Right hindlimb (tissue), 1 donor: ENCODE measurements at places on chromosomes 1 and 21.

DNA sequence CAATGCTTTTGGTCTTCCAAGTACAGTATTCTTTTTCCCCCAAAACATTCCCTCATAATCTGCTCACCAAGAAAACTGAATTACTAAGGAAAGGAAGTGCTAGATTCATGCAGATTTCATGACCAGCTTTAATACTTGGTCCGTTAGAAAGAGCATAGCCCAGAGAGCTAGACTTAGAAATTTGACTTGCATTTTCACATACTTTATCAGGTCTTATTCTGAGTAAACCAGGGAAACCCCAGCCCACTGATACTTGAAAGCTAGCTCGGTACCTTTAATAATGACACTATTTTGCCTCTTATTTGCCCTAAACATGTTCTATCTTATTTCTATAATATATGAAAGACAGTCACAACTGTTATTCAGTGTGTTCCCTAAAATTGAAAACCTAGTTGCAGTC is 204.5 kb downstream of the TTLL7 start:
- DNase-seq: no peak

DNA sequence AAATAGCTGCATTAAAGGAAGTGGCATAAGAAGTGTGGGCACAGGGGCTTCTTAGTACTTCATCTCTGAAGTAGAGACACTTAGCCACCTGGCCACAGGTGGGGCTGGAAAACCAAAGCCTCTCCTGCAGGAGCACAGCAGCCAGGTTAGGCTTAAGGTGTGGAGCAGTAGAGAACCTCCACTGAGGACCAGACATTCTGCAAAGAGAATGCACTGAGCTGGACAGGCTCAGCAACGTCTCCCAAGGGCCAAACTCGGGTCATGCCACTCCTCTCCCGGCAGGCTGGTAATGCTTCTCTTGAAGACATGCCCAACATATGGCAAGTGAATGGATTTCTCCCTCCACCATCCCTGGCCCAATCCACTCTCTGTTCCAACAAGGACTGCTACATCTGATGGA is 33.0 kb upstream of the LRRC38 start:
- DNase-seq: no peak

DNA sequence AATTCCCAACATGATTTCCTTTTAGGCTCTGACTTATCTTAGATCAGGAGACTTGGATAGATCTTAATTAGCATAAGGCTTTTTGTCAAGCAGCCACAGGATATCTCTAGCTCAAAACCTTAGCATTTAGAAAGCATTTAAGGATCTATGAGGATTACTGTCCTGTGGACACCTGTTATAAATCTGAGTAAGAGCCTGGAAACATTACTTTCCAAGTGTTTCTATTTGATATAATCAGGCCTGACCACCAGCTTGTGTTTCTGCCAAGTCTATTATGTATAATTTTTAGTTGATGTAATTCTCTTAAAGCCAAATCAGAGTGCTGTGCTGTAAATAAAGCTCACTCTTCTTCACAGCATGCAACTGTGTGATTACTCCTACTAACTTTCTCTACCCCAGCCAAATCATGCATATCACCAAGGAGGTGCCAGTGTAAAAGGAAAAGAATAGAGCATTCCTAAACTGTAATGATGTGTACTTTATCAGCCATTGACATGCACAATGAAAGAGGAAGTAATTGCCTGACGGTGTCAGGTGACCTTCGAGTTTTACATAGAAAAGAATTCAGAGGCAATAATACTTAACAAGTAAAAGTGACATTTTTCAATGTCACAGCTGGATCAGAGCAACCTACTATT is 309.9 kb upstream of the PRMT6 start:
- DNase-seq: no peak

GRCh38 chr1:89273324-89273778 is 691 bp upstream of the GBP5 start:
- no peak for DNase-seq

DNA sequence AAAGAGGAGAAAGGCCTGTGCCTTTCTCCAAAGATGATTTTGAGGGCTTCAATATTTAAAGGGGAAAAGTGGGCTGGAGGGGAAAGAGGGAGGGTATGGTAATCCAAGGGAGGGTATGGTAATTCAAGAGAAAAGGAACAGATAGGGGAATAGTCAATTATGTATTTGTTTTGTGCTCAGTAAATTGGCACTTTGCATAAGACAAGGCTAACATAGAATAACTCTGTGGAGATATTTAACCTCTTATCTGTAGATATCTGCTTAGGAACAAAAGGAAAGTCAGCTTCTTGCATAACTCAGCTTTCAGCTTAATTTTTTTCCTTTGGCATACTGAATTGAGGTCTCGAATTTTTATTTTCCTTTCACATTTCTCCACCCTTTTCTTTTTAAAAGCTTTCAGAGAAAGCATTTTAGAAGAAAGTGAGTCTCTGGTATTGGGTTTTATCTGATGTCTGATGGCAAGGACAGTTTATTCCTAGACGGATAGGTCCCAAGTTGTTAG is 119.9 kb upstream of the F3 start:
- DNase-seq: no peak

DNA sequence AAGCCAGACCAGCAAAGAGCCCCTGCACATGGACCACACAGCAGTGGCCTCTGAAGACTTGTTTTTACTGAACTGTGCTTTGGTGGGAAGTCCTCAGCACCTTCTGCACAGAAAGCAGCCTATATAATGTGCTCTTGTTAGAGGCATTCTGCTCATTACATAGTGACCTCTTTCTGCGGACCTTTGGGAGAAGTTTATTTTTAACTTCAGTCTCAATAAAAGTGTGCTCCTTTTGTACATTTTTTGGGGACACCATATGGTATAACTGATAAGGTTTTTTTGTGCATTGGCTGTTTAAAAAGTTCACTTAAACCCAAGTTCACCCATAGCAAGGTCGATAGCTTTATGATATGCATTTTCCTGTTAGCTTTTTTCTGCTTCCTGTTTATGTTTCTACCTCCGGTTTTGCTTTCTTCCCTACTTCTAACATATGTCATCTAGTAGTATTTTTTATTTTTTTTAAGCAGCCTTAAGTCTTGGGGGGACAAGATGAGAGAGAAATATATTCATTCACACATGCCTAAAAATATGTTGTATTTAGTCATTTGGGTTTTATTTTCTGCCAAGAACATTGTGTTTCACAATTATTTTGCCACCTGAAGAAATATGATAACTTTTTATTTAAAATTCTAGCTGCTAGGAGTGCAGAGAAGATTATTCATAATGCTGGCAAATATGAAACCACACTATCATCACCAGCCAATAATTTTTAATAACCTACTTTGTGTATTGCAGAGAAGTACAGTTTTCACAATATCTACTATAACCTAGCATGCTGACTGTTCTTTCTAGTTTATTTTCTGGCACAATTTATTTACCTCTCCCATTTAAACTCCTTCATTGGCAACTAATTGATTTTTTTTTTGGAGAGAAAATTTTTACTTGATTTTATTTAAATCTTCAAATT is 22.9 kb upstream of the SLC19A2 start:
- DNase-seq: no peak

DNA sequence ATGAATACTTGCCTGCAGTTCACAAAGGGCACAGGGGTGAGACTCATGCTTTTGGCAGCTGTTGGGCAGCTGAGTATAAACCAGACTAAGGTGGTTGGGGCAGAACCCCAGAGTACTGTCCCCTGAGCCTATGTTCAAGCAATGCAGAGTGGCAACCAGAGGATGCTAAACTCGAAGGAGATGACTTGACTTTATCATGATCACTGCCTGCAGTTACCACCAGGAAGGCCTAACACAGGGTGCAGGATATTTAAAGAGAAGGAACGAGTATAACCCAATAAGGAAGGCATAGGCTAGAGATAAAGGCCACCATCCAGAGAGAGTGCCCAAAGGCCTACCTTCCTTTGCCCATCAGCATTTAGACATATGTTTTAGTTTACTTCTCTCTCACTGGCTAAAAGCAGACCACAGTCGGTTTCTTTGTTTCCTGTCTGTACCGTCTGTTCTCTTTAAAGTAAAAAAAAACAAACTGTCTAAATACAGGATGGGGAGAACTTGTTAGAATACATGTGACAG is 83.3 kb downstream of the MPZL1 start:
- no peak for DNase-seq

- peak; percentile 67 for DNase-seq
These were observed 10.1 kb upstream of the MEF2D start for GRCh38 chr1:156510709-156511108.

DNA sequence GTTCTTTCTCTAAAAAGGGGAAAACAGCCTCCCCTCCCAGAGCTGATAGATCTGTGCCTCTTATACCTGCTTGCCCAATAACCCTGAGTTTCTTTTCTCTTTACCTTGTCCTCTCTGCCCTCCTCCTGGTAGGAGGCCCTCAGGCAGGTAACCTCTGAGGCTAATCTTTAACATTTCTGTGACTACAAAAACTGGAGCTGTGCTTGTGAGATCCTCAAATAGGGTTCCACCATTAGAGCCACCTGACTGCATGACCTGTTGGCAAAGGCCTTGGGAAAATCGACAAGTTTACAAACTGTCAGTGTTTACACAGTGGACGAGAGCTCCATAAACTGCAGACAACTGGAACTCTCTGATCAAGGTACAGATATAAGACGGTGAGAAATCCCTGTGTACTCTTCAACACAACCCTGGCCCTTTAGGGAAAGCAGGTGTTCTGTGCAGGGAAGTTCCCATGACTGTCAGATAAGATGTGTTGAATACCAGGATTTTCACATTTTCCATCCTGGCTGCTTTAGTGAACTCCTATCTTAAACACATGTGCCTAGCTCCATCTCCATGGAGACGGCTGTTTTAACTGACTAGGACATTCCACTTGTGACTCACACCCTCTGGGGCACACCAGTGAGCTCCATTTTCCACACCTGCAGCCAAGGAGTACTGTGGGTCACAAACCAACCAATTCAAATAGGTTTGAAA is 38.3 kb downstream of the ECE1 start:
- peak; percentile 77 for DNase-seq
